Activated gamma-delta T cell treated with Interleukin-2 at 50 U/mL for 16 hours (primary cell): ENCODE measurements at places on chromosomes 1 and 21.

GRCh38 chr1:118841521-118841920 lies 146.6 kb downstream of the TBX15 start:
- DNase-seq = no peak

- no peak for DNase-seq
Measured at GRCh38 chr1:217542837-217543236, 88.1 kb downstream of the GPATCH2 start.

DNA sequence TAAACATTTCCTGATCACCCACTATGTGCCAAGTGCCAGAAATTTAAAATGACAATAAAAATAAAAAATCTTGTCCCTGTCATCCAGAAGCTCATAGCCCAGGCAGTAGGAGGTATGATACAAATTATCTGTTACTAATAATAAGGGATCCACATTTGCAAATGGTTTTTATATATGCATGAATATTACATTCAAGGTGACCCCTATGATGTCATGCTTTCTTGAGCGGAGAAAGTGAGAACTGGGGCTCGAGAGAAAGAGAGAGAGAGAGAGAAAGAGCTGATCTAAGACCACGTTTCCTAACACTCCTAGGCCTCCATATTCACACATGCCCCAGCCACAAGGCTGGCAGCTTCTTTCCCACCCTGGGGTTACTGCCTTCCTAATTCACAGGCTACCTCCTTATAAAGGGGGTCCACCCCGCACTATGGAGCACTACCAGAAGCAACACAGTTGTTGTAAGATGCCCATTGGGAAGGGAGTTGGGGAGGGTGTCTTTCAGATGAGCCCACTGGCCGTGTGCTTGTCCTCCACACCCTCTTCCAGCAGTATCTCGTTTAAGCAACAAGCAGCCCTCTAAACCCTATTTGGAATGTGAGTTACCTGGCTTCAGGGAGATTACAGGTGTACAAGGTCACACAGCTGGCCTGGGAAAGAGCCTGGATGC lies 28.8 kb upstream of the LRRN2 start:
- no peak for DNase-seq

DNA sequence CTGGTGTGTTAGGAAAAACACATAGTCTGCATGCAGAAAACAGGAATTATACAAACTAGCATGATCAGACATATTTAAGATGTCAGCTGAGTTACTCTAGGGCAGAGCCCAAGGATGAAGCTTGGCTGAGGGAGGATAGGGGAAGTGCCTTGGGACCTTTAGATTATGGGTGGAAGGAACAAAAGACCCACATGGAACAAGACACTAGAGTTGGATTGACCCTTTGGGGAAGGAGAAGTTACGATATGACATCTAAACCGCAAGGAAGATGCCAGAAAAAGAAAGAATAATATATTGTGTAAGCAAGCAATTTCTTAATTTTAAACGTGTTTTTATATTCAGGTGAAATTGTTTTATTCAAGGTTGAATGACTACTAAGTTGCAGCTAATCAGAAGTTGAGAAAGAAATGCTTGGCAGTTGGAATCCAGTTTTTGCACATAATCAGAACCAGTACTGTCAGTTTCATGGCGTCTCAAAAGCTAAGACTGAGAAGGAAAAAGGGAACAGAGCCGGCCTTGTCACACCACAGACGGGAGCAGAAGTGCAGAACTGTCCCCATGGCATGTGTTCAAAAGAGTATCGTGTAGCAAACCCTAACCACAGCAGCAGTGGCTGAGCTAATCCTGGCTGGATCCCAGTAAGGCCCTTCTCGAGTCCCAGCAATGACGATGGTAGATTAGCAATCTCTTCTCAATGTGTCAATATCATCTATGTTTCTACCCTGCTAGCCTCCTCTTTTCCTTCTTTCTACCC lies 31.2 kb upstream of the IFNAR2 start:
- DNase-seq = no peak

GRCh38 chr1:211610779-211611556 lies 32.0 kb upstream of the SLC30A1 start:
- DNase-seq = no peak

- DNase-seq = no peak
Measured at GRCh38 chr1:13667691-13668090, 32.3 kb upstream of the PRDM2 start.

DNA sequence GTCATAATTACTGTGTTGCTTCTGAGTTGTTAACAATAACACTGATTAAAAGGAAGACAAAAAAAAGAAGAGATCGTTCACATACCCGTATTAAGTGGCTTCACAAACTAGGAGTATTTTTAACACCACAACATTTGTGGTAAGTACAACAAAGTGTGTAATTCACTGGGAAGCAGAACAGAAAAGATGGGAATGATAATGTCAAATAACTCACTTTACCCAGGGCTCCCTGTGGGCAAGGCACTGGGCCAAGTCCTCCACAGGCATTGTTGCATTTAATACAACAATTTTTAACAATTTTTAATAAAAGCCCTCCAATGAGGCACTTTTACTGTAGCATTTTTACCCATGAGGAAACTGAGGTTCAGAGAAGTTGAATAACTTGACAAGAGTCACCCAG lies 385.0 kb upstream of the ST6GALNAC5 start:
- DNase-seq = no peak

- DNase-seq = no peak
Measured at GRCh38 chr1:49630156-49630555, 393.6 kb downstream of the AGBL4 start.

GRCh38 chr1:156652131-156652991 lies 10.4 kb downstream of the BCAN start:
- DNase-seq = no peak

DNA sequence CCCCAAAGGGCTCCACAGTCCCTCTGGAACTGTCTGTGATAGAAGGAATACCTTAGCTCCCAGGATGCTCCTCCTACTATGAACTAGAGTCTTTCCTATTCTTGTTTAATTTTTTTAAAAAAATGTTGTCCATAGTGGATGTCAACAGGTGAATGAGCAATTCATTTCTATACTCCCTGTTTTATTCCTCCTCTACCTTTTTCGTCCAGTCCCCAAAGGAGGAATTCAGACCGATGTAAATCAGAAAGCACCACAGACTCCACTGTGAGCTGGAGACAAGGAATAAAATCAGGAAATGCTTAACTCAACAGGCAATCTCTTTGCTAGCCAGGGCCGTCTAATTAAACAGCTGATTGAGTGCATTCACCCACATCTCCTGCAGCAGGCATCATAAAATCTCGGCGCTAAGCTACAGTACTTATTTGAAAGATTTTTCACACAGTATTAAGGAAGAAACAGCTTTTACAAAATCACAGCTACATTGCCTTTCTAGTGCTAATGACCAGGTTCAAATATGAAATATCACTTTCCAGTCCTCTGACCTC lies 381.6 kb downstream of the SIPA1L2 start:
- no peak for DNase-seq

- DNase-seq = no peak
Measured at GRCh38 chr1:172451002-172451443, 7.2 kb upstream of the PIGC start.

- no peak for DNase-seq
Measured at GRCh38 chr1:17640393-17640792, 100.9 kb downstream of the ARHGEF10L start.

DNA sequence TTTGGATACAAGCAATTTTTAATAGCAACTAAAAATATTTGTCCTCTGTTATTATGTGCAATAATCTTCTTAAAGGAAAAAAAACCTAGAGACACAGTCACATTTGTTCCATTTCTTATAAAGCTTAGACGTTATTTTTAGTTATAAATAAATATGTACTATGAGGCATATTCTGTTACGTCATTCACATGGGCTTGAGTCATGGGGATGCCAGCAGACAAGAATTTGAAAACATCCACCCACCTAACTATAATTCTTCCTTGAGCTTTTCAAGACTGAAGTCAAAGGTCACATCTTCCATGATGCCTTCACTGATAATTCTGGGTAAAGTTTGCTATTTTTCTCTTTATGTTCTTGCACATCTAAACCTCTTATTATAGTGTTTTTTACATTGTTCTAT lies 268.8 kb downstream of the KCTD3 start:
- DNase-seq = no peak

GRCh38 chr1:191582169-191582568 lies 576.1 kb upstream of the RGS18 start:
- no peak for DNase-seq

DNA sequence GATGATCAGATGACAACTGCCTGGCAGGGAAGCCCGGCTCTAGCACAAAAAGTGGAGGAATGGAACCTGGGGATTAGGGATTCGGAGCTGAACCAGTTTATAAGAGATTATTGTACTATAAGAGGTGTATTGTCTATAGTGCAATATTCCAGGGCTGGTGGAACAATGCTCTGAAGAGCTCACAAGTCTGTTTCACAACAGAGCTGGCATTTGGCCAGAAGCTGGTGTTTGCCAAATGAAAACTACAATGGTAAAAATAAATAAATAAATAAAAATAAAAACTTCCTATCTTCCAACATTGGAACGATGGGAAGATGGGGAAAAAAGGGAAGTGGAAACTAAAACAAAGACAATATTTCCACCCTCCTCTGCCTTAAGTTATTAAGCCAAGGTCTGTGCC lies 73.5 kb downstream of the CHODL start:
- no peak for DNase-seq

GRCh38 chr1:165025805-165026204 lies 330.7 kb downstream of the LMX1A start:
- no peak for DNase-seq

GRCh38 chr1:59276439-59276851 lies 20.4 kb upstream of the FGGY start:
- no peak for DNase-seq

DNA sequence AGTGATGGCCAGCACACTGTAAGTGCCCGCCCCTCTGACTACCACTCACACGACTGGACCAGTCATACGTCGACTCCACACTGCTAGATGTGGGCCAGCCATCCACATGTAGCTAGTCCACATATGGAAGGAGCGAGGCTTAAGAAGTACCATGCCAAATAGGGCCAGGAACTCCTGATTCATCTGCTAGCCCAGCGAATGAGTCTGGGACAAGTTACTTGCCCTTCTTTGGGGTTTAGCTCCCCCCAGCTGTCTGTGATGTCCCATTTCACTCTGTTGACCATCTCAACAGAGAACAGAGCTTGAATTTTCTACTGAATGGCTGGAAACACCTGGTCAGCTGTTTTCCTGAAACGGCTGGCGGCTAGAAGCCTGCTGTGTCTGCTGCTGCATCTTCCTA lies 5.8 kb downstream of the CSRP1 start:
- DNase-seq = no peak

- DNase-seq = no peak
Measured at GRCh38 chr1:21623410-21623961, 45.7 kb downstream of the RAP1GAP start.

DNA sequence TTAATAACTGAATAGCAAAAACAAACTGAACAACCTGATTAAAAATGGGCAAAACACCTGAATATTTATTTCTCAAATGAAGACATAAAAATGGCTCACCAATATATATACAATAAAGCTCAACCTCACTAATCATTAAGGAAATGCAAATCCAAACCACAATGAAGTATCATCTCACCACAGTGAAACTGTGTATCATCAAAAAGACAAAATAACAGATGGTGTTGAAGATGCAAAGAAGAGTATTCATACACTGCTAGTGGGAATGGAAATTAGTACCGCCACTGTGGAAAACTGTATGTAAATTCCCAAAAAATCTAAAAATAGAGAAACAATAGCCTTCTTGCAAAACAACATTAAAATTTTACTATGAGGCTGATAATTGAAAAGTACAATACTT lies 1660.1 kb upstream of the B3GALT2 start:
- DNase-seq = no peak

- DNase-seq = no peak
Measured at GRCh38 chr1:204045430-204045829, 27.5 kb upstream of the SOX13 start.

GRCh38 chr1:10615932-10616671 lies 141.4 kb downstream of the PEX14 start:
- DNase-seq = no peak

- DNase-seq = no peak
Measured at GRCh38 chr21:15061747-15062605, 2.8 kb downstream of the NRIP1 start.

DNA sequence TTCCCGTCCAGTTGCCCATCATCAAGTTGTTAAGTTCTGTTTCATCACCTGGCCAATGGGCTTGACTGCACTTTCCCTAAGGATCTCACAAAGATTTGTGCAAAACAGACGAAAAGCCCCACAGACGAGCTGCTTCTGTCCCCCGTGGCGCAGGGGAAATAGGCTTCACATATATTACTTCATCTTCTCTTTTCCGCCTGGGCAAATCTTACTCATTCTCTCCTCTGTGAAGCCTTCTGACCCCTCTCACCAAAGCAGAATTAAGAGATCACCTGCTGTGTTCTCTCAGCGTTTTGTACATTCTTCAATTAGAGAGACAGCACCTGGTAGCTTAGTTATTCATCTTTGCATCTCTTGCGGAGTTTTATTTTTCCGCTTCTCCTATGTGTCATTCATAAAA lies 129.8 kb downstream of the IGSF21 start:
- no peak for DNase-seq

DNA sequence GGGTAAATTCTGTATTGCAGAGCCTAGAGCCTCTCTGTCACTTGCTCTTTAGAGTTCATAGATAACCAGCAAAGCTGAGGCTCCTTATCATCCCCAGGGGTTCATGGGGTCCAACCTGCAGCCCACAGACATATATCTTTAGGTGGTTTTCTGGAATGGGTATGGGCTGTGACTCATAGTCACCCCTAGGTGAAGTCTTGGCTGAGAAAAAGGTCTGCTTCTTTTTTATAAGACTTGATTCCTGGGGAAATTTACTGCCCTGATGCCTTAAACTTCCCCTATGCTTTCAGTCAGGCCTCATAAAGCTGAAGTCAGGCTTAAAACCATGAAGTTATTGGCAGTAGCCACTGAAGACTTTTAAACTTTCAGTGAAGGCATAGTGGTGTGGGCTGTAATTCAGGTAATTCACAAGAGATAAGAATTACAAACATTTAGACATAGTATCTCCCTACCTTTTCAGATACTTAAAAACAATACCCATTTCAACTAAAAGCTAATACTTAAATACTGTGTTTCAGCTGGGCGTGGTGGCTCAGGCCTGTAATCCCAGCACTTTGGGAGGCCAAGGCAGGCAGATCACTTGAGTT lies 46.8 kb downstream of the MACO1 start:
- DNase-seq = no peak

- peak; percentile 57 for DNase-seq
Measured at GRCh38 chr1:226691247-226691646, 47.8 kb downstream of the ITPKB start.

DNA sequence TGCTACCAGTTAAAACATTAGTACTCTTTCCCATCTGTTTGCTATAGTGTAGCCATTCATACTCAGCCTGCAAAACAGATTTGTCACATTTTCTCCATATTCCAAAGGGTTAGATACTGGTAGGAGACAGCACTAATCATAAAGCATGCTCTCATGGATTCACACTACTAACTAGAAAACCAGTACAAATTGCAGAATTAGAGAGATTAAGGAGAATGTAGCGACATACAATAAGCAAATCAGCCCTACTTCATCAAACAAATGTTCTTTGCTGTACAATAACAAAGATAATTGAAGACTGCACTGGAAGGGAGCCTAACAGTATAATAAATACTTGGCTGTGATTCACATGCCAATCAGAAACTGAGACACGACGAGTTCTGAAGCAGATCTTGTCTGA lies 368.0 kb upstream of the PRMT6 start:
- DNase-seq = no peak

- DNase-seq = peak; percentile 67
Measured at GRCh38 chr1:52552505-52553361, at the start of gene TUT4. TSS of gene TUT4 (minus strand) at chr1:52553092. CDS start at chr1:52526280, 26,812 bp downstream.

GRCh38 chr1:54499360-54500106 lies 48.5 kb upstream of the ACOT11 start:
- DNase-seq = no peak
